ENCODE measurements at places on chromosomes 5 and 9.

- DNase-seq: no peak
Measured at GRCh38 chr9:74555565-74555964, 58.4 kb downstream of the RORB start.

DNA sequence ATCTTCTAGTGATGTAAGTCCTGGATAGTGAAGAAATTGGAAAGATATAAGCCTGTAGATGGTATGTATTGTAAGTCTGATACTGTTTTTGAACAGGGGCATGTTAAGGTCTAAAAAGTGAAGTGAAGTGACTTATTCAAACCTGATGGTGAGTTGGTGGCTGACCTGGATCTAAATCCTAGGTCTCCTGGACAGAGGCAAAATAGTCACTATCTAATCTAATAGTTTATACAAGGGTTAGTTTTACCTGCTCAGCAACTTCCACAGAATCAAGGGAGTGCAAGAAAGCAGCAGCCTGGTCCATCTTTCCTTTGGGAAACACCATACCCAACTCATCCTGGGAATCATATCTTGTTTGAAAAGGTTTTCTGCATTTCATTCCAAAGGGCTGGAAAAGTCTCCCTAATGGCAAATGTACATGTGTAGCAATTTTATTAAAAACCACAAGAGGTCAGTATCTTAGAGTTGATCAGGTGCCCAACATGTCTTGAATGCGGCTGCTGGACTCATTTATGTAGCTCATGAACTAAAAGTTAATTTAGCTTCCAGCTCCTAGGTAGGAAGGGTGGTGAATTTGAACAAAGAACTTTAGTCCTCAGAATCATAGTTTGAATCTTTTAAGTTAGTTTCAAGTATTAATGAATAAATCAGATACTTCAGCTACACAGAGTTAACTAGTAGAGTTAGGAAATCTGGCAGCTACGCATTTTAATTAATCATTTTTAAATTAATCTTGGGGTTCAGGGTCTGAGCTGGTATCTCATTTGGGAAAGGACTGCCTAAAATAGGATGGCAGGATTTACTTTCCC lies 26.0 kb downstream of the SKP2 start:
- DNase-seq: no peak

DNA sequence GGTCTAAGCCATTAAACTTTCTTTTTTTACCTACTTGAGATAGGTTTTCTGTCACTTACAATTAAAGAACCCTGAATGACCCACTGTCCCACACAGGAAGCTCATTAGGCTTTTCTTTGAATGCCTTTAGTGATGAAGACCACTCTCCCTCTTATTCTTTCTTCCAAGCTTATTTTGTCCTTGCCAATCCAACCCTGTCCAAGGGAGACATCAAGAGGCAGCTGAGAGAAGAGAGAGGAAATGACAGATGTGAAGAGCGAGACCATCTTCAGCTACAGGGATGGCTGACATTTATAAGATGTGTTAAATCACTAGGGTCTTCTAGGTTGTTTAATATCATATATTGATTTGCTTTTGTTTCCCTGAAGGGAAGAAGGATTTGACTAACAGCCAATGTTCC lies 133.5 kb downstream of the FAM114A2 start:
- no peak for DNase-seq

DNA sequence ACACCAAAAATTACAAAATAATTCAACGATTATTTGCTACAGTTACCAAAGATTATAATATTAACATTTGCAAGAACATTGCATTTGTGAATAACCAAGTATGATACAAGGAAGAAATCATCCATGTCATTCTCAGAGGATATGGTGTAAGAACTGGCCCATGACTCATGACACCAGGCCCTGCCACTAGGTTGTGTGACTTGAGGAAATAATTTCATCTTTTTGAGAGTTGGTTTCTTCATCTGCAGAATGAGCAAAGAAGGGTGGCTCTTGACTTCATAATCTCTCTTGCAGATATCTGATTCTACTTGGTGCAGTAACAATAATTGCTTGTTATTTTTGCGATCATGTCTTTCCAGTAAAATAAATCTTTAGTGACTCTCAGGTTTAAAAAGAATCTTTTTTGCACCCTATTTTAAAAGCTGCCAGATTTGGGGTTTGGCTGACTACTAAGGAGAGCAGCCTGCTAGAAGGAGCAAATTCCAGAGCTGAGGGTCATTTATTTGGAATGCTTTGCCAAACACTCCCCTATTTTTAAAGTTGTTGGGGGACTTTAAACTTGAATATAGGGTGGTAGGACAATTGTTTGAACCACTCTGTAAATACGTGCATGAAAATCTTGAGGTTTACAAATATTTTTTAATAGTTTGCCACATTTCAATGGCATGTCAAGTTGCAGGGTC lies 23.5 kb downstream of the ITGA1 start:
- no peak for DNase-seq

- DNase-seq: no peak
Measured at GRCh38 chr5:58544195-58544594, 38.7 kb upstream of the RAB3C start.

DNA sequence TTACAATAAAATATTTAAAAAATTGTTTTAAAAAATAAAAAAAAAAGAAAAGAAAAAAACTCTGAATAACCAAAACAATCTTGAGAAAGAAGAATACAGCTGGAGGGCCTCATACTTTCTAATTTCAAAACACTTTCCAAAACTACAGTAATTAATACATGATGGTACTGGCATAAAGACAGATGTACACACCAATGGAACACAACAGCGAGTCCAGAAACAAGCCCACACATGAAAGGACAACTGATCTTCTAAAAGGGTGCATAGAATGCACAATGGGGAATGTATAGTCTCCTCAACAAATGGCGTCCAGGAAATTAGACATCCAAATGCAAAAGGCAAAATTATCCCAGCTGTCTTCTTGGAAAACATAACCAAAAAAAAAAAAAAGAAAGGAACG lies 99.6 kb downstream of the LURAP1L start:
- no peak for DNase-seq

GRCh38 chr5:59335544-59335943 lies 558.0 kb downstream of the PDE4D start:
- DNase-seq: no peak

DNA sequence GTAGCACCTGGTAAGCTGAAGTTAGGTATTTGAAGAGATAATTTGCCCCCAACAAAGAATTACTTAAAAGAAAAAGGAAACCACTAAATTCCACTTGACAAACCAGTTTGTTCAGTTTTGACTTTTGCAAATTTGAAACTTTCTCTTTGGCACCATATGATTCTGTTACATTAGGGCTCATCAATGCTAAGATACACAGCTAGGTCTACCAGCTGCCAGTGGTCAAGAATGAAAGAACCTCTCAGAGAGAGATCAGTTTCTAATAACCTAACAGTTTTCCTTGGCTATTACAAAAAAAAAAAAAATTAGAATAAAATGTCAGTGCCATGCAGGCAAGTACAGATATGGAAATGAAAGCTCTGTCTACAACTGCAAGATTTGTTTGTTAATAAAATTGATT lies 92.3 kb downstream of the CAAP1 start:
- DNase-seq: no peak

DNA sequence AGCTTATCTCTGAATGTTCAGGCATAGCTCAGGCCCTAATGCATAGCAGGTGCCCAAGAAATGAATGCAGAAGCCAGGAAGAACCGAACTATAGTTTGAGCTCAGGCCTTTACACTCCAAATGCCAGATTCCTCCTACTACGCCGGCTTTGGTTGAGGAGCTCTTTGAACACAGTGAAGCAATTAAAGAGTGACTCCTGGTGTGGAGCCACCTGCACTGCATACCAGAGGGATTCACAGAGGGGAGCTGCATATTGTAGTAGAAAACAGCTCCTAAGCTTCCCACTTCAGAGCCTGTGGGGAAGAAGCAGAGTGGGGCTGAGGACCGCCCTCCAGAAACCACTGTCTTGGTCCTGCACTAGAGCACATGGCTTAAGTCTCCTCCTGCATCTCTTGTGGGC lies 14.5 kb upstream of the KCNMB1 start:
- no peak for DNase-seq

GRCh38 chr9:17807613-17808282 lies 228.9 kb downstream of the SH3GL2 start:
- no peak for DNase-seq

- no peak for DNase-seq
Measured at GRCh38 chr5:123099514-123100151, 10.6 kb downstream of the PRDM6 start.

DNA sequence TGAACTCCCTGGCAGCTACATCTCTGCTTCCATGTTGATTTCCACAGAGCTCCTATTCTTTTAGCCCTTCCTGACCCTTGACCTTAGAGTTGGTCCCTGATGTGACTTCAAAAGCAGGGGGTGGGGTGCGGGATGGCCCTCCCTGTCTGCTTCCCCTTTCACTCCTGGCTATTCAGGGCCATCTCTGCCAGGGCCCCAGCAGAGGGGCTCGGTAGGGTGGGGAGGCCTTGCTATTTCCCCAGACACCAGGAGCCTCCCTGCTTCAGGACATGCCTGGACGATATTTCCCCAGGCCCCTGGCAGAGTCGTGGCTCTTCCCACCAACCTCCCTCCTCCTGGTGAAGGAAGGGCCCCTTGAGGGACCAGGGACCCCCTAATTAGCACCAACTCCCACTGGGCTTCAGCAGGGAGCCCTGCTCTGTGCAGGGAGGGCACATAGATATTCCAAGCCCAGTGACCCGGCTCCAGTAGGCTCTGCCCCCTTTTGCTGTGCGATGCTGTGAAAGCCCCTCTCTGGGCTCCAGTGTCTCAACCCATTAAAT lies 17.3 kb downstream of the CORO2A start:
- peak; percentile 55 for DNase-seq

GRCh38 chr5:59198365-59198764 lies 615.5 kb downstream of the RAB3C start:
- DNase-seq: no peak

DNA sequence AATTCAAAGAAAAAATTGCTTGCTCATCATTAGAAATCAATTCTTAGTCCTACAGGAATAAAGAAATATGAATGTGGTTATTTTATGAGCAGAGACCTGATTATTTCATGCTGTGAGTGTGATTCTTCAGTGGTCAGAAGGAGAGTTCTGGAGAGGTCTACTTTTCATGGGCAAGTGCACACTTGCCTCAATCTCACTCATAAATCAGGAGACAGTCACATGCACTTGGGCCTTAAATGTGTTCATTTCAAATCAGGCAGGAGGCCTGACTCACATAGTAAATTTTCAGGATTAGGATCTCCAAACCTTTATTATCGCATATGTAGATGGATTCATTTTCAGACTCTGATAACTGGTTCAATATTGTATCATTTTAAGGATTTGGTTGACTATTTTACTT lies 323.2 kb upstream of the CCNH start:
- DNase-seq: no peak

GRCh38 chr9:133971121-133971951 lies 20.8 kb downstream of the VAV2 start:
- DNase-seq: no peak
